ENCODE measurements at places on chromosomes 11 and 22.

GRCh38 chr11:11289669-11290068 is 63.4 kb downstream of the CSNK2A3 start:
- no peak for DNase-seq

GRCh38 chr11:118223570-118223969 is 1.2 kb downstream of the JAML start:
- DNase-seq: no peak

- no peak for DNase-seq
Observed at GRCh38 chr11:91170711-91171110, 947.9 kb upstream of the CHORDC1 start.

DNA sequence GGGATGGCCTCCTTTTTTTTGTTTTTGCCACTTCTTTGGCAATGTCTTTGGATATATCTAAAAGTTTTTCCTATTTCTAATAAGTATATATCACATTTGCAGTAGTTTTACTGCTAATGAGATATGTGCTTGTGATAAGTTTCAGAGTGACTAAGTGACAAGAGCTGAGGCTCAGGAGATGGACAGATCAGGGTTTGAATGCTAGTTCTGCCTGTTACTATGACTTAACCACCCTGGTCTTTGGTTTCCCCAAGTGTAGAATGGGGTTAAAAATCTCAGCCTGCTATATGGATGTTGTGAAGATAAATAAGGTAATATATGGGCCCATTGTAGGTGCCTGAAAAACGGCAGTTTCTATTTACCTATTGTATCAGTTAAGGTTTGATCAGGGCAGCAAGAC is 9.1 kb upstream of the MICAL2 start:
- no peak for DNase-seq

DNA sequence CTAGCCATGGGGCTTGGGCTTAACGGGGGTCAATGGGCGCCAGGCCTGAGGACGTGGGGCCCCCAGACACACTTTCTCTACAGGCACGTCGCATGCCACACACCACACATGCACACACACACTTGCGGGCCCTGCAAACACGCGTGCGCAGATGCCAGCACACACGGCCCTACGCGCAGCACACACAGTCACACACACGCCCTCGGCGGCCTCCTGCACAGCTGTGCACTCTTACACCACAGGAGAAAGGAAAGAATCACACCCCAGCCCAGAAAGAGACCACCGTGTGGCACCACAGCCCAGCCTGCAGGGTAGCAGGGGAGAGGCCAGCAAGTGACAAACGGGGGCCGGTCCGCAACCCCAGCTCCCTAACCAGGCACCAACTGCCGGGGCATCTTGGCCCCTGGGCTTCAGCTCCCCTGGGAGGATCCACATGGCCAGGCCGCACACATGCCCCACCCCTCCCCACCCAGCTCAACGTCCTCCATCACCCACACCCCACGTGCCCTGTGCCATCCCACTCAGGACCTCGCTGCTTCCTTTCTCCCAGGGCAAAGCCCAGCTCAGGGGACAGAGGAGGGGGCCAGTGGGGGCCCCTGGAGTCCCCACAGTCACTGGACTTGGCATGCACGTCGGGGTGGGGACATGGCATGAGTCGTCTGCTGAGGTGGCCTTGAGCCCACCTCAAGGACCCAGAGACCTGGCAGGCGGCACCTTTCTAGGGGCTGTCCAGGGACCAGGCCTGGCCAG is 26.3 kb upstream of the TH start:
- DNase-seq: no peak

DNA sequence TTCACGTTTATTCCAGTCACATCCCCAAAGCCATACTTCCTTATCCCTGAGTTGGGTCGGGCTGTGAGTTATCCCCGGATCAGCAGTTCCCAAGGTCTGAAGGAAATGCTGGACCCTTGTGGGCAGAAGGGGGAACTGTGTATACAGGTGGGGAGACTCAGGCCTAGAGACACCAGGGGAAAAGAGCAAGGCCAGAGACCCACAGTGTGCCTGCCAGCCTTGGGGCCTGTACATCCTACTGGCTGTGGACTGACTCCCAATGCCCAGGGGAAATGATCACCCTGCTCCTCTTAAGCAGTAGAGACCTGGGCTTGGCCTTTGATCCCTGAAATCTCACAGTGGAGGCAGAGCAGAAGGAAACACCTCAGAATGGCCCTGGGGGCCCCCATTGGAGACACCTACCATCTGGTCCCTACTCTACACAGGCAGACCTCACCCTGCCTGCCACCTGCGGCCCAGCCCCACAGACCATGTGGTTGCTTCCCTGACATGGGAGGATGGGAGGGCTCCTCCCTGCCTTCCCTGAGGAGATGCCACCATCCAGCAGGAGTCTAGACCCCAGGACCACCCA is 1.3 kb downstream of the SELENOM start:
- no peak for DNase-seq

- DNase-seq: no peak
Observed at GRCh38 chr22:46812788-46813187, 50.3 kb downstream of the TBC1D22A start.

GRCh38 chr11:61769946-61770683 is 17.7 kb downstream of the MYRF start:
- DNase-seq: no peak

DNA sequence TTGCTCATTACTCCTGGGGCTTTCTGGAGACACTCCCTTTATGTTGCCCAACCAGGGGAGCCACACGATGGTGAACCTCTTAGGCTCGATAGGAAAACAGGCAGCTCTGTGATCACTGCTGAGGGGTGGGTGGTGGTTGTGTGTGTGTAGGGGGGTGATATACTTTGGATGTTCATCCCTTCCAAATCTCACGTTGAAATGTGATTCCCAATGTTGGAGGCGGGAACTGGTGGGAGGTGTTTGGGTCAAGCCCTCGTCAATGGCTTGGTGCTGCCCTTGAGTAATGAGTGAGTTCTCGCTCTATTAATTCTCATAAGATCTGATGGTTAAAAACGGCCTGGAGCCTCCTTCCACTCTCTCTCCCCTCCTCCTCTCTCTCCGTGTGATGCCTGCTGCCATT is 204.0 kb upstream of the B3GAT1 start:
- DNase-seq: no peak

DNA sequence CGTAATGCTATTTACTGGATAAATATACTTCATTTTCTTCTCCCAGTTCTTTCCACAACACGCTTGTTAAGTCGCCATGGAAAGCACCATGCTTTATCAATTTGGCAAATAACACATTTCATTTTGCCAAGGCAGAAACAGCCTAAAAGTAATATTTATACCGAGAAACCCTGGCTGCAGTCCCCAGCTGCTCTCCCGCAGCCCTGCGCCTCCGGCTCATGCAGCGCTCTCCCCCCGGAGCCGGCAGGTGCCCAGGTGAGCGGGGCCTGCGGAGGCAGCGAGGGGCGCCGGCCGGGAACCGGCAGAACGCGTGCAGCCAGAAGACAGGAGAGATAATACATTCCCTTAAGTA is 681 bp upstream of the ARHGEF12 start:
- DNase-seq: no peak
